ENCODE measurements at places on chromosomes 1 and 21.
A peak's percentile ranks its signal among the peaks of the same experiment; 100 is the strongest.

- DNase-seq, result no peak
- H3K27ac ChIP-seq, result no peak overlapping the region
- H3K4me1 ChIP-seq, result peaks cover 23% of the 10 kb centered on the region
Measured at GRCh38 chr1:9238134-9238533, 3.6 kb downstream of the H6PD start.

- peaks cover 3% of the 10 kb centered on the region for H3K4me1 ChIP-seq
- peaks cover 12% of the 10 kb centered on the region for H3K27me3 ChIP-seq
- H3K4me3 ChIP-seq, result no peak overlapping the region
- H3K27ac ChIP-seq, result no peak overlapping the region
- peak; percentile 75 for DNase-seq
- no peaks in the 10 kb centered on the region for H3K36me3 ChIP-seq
Measured at GRCh38 chr1:212457740-212458338, 25.1 kb downstream of the NENF start.

GRCh38 chr1:183346276-183346732 lies 71.9 kb downstream of the NMNAT2 start:
- H3K36me3 ChIP-seq, result no peaks in the 10 kb centered on the region
- H3K4me1 ChIP-seq, result peaks cover 8% of the 10 kb centered on the region
- no peak for DNase-seq
- no peaks in the 10 kb centered on the region for H3K27me3 ChIP-seq
- H3K4me3 ChIP-seq, result no peak overlapping the region

- peaks cover 1% of the 10 kb centered on the region for H3K4me1 ChIP-seq
- H3K4me3 ChIP-seq, result no peak overlapping the region
- H3K27ac ChIP-seq, result no peak overlapping the region
- no peaks in the 10 kb centered on the region for H3K27me3 ChIP-seq
- no peaks in the 10 kb centered on the region for H3K36me3 ChIP-seq
- DNase-seq, result peak; percentile 48
Measured at GRCh38 chr1:28602536-28603439, 10.7 kb downstream of the RAB42 start.
